ENCODE measurements at places on chromosomes 7 and 10.
A peak's percentile ranks its signal among the peaks of the same experiment; 100 is the strongest.

- no peak for DNase-seq
Observed at GRCh38 chr10:99315853-99316252, 13.3 kb upstream of the CNNM1 start.

GRCh38 chr10:9850415-9850814 lies 1167.3 kb upstream of the CELF2 start:
- no peak for DNase-seq

DNA sequence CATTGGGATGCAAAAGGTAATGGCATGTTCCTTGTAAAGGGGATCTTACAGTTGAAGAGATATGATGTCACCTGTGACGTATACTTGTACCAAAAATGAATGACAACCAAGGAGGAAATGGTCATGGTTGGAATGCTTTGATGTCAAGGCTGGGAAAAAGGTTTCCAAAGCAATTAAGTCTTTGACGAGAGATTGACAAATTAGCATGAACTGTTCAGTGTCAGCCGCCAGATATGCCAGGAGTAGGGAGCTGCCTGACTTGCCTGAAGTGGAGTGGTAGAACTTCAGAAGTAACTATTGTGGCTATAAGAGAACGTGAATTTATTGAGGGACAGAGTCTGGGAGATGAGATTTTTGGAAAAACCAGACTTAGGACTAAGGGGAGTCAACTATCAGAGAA lies 88.1 kb downstream of the SEPTIN7 start:
- DNase-seq = no peak

DNA sequence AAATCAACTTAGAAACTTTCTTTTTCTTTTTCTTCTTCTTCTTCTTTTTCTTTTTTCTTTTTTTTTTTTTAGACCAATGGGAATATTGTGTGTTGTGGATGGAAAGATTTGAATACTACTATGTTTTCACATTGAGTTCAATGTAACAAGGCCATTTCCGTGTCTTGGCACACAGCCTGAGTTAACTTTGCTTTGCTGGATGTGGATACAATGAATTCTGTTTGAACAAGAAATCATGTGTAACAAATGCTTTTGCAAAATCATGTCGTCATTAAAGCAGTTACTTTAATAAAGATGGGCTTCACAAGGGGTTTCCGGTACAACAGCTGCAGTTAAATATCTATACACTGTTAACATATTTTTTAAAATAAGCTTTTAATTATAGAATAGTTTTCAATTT lies 13.5 kb upstream of the ENTPD1 start:
- DNase-seq = no peak

GRCh38 chr10:110296966-110297365 lies 7.8 kb downstream of the SMNDC1 start:
- DNase-seq = no peak

DNA sequence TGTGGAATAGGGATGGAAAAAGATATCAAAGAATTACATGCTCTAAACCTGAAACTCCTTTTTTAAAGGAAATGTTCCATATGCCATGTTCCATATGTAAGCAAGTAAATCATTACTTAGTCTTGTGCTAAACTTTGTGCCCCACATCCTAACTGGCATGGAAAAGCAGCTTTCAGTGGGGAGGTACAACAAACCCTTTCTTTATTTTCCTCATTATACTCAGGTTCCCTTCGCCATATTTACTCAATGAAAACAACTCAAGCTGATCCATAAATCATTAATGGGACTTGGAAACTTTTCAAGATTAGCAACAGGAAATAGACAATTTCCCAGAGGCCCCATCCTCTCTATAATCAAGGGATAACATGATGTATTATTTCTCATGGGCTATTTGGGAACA lies 56.0 kb downstream of the GSAP start:
- no peak for DNase-seq

DNA sequence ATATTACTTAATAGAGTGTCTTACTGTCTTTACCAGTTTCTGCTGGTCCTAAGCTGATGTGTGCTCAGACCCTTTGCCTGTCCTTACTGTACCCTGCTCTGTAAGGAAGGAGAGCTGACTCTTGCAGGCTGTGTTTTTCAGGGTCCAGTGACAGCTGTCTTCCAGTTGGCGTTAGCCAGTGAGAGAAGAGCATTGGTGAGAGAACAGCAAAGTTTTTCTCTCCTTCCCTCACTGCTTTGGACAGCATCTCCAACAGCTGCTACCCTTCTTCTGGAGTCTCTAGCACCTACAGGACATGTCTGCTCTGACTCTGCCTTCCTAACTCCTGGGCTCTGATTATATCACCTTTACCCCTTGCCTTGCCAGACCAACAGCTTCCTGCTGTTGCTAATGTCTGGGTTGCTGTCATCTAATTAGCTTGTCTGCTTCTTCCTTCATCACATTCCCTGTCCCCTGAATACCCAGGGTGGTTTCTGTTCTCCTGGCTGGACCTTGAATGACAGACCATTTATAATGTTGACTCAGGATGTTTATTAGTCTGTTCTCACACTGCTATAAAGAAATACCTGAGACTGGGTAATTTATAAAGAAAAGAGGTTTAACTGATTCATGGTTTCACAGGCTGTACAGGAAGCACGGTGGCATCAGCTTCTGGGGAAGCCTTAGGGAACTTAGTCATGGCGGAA lies 23.5 kb upstream of the PANK1 start:
- no peak for DNase-seq

DNA sequence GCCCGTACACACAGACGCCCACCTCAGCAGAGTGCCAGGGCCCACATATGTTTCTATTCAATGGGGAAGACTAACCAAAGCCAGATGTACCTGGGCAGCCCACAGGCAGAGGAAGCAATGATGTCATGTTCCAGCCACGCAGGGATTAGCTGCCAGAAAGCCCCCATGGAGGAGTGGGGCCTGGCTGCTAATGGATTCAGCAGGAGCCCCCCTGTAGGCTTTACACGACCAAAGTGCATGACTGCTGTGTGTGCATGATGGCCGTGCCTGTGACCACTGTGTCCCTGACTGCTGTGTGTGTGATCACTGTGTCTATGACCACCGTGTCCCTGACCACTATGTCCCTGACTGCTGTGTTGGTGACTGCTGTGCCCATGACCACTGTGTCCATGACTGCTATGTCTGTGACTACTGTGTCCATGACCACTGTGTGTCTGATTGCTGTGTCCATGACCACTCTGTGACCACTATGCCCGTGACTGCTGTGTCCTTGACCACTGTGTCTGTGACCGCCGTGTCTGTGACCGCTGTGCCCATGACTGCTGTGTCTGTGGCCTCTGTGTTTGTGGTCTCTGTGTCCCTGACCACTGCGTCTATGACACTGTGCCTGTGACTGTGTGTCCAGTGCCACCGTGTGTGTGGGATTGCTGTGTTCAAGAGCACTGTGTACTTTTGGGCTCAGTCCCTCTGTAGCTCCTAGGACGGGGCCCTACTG lies 409.3 kb downstream of the RPS24 start:
- DNase-seq = no peak

DNA sequence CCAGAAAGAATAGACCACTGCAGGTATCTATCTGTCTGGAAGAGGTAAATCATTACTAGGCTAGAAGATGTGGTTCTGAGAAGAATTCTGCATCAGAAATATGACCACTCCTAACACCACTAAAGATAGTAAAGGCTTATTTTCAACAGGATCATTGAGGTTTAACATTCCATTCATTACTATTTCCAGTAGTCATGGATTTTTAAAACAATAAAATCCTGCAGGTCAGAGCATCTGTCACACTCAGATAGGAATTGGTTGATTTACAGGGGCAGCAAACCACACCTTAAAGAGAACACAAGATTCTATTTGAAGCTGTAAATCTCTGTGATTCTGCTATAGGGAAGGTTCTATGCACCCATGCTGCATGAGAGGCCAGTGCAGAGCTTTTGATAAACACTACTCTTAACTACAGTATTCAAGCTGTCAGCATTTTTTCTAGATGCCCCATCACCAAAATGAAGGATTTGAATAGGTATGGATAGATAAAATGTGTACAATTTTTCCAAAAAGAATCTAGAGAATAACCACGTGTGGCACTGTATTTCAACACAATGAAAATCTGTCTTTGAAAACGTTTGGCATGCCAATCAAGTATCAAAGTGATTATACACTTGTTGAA lies 14.6 kb downstream of the LRRC17 start:
- no peak for DNase-seq

DNA sequence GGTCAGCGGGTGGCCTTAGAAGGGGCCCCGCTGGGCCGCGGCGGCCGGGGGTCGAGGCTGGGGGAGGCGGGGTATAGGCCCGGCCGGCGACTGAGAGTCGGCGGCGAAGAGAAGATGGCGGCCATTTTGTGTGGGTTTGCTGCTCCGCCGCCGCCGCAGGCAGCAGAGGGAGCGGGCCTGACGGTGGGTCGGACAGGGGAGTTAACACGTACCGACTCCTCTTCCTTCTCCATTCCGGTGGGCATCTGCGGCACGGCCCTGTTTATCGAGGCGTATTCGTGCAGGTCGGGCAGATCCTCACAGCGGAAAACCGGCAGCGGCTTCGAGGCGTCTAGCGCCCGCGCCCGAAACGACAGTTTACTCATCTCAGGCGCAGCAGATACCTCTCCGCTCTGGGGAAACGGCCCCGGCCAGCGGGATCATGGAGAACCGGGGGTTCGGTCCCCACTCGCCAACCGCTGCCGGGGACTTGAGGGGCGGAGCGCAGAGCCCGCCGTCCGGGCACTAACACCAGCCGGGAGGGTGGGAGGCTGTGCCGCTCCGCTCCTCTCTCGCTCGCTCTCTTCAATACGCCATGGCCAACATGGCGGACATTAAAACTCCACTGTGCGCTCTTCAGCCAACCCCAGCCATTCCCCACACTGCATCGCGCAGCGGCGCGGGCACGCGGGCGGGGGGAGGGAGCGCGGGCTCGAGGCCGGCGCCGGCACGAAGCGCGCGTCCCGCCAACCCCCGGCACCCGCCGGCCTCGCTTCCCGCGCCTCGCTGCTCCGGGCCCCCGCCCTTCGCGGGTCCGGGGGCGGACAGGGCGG lies at the start of gene EPC1:
Gene EPC1 (minus strand): TSS at position 608 of the 812 bp plus-strand sequence. CDS start 243 bp downstream, at position 365.
- peak; percentile 92 for DNase-seq

DNA sequence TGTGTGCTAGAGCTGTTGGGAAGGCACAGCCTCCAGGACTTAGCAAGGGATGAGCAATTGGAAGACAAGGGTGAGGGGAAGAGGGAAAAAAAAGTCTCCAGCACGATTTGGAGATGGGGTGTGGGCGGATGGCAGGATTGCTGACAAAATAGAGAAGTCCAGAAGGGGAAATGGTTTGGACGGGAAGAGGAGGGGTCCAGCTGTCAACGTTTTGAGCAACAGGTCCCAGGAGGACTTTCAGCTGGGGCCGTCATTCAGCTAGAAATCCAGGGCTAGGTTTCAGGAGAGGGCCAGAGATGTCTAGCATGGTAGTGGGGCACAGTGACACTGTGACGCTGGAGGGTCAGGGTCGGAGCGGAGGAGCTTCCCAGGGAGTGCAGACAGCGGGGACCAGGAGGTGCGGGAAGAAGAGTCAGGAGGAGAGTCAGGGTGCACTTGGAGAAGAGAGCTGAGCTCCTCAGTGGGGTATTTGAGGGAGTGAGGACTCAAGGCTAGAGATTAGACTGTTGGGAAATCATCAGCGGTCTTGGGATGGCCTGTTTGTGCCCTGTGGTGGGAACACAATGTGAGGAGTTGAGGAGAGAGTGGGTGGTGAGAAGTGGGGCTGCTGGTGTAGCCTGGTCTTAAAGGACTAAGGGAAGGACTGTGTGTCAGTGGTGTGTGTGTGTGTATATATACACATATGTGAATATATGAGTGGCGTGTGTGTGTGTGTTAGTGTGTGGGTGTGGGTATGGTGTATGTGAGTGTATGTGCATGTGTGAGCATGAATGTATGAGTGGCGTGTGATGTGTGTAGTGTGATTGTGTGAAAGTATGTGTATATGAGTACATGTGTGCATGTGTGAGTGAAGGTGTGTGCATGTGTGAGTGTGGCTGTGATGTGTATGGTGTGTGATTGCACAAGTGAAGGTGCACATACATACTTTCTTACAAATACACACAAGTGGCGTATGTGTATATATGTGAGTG lies 3.8 kb downstream of the ZYX start:
- DNase-seq = peak; percentile 34

DNA sequence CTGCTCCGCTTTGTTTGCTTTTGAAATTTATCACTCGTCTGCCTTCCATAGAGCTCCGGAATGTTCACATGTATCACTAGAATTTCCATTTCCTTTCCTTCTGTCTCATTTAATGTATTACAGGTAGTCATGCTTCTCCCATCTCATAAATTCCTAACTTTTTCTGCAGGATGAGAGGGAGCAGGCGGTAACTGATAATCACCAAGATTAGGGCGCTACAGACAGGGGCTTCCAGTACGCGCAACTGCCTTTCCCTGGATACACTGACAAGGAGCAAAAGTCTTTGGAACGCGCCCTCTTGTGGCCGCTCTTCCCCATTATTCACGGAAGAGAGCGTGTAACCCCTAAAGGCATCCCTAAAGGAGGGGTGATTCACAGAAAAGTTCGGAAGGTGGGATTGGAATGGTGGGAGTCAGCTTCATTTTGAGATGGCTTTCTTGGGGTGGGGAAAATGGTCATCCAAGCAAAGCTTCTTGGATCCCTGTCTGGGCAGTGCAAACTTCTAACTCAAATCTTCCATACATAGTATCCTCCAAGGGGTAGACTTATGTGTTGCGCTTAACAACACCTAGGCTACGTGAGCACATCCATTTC lies 6.5 kb downstream of the INHBA start:
- peak; percentile 87 for DNase-seq

DNA sequence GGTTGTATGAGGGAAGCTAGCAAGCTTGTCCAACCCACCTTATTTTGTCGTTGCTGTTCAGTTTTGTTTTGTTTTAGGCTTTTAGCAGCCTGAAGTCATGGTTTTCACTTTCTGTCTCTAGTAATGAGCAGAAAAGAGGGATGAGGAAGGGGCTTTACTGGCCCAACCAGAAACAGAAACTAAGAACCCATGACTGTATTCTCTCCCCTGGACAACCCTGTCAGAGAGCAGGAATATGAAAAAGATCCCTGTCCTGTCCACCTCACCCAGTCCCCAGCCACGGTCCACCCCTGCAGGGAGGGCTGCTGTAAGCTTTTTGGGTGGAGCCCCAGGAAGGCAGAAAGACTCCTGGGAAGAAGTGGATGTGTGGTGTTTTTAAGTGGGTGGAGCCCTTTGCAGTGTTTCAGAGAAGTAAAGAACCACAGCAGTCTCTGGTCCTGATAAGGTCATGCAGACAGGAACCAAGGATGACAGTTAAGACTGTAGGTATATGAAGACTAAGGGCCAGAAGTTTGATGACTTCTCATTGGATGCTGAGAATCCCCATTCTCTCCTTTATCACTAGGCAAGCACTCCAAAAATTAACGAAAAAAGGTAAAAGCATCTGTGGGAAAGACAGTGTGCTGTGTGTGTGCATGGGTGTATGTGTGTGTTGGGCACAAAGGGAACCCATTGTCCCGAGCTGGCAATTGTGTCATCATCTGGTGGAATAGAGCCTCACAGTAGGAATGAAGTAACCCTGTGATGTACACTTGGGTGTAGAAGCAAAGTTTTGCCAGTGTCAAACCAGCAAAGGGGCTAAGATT lies 13.8 kb downstream of the MRPL32 start:
- no peak for DNase-seq

GRCh38 chr7:117217106-117218035 lies 105.5 kb downstream of the WNT2 start:
- DNase-seq = no peak

DNA sequence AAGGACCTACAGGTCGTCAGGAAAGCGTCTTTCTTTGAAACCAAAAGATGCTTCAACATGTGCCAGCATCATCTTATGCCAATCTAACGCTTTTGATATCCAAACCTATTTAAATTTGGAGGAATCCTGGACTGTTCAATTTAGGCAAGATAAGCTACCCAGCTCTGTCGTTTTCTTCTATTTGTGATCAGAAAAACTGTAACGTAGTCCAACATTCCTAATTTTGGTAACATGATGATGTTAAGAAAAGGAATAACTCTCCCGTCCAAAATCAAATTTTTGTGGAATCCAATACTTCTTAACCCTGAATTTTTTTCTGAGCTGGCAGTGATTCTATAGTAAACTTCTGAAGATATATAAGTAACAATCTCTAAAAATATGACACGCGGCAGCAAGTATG lies 93.3 kb upstream of the MKX start:
- no peak for DNase-seq

Measured in left ventricle myocardium superior (tissue), 1 donor.